Activated T-helper 9 cell treated with anti-CD3 and anti-CD28 coated beads, Interleukin-2, amount 50 U/mL, for 16 hours (primary cell): ENCODE measurements at places on chromosomes 4 and X.

DNA sequence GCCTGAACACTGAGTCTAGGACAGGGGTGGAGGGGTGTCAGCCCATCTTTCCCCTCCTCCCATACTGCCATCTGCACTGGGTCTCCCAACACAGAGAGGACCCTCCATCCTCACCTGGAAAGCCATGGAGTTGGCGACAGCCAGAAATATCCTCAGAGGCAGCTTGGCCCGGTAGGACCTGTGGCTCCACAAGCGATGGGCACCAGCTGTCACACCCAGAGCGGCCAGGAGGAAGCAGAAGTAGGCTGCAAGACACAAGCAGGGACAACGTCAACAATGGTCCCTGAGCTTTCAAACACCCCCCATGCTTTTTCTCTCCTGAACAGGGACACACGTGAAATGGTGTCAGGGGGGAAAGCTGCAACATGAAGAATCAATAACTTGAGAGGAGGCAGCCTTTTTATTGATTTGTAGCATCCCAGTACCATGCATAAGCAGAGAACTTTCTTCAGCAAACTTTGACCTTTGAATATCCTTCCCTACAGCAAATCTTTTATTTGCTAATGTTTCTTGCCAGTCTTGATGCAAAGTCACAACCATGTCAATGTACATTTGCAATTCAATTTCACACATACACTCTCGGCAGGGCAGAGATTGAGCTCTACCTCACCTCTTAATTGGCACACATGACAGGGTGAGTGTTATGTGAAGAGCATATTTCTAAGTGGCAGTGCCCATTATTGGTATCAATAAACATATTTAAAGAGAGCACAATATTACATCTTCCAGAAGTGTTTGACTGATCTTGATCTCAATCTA lies 93.2 kb downstream of the SCD5 start:
- DNase-seq: no peak

GRCh38 chr4:31375936-31376335 lies 655.8 kb downstream of the PCDH7 start:
- DNase-seq: no peak

GRCh38 chr4:133550436-133550835 lies 401.3 kb downstream of the PCDH10 start:
- DNase-seq: no peak

DNA sequence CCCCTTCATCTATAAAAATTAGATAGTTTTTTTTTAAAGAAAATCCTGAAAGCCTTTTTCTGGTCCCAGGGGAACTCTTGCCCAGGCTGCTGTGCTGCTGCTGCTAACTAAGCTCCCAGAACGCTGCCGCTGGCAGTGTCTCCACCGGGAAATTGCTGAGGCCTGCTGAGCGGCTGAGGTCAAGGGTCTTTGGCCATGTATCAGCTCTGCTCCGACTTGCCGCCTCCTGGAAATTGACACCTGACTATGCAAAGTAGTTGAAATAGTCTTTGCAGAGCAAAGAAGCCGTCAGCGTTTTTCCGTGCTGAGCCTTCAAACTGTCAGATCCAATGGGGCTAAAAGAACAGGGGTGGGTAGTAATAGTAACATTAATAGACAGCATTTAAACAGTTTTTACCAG lies 839 bp downstream of the QDPR start:
- no peak for DNase-seq

DNA sequence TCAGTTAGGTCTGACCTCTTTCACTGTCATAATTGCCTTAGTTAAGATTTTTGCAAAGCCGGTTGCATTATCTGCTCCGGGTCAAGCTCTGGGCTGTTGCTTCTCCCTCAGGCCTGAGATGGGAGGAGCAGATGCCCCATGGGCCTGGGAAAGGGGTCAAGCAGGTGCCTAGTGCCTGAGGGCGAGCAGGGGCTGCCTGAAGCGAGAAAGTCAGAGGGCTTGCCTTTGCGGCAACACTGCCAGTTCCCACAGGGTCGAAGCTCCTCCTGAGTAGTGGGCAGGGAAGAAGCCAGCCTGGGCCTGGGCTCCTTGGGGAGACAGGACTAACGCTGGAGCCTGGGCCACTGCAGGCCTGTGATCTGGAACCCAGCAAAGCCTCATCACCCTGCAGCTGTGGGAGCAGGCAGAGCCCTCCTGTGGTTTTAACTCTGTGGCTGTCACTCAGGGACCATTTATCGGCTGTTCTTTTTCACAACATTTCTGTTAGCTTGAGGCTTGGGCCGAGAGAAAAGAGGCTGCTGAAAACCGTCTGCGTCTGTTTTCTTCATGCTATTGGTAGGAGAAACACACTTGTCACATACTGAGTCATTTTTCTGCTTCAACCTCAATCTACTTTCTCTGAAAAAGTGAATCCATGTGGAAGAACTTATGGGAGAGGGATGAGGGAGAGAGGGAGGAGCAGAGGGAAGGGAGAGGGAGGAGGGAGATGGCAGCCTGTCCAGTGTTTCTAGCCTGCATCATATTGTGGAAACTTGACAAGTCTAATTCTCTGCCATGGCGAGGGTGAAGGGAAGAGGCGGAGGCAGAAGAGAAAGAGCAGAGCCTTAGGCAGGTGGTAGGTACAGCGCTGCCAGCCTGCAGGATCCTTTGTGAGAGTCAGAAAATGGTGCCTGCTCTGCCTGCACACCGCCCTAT lies 68.4 kb downstream of the RHOH start:
- DNase-seq: no peak

DNA sequence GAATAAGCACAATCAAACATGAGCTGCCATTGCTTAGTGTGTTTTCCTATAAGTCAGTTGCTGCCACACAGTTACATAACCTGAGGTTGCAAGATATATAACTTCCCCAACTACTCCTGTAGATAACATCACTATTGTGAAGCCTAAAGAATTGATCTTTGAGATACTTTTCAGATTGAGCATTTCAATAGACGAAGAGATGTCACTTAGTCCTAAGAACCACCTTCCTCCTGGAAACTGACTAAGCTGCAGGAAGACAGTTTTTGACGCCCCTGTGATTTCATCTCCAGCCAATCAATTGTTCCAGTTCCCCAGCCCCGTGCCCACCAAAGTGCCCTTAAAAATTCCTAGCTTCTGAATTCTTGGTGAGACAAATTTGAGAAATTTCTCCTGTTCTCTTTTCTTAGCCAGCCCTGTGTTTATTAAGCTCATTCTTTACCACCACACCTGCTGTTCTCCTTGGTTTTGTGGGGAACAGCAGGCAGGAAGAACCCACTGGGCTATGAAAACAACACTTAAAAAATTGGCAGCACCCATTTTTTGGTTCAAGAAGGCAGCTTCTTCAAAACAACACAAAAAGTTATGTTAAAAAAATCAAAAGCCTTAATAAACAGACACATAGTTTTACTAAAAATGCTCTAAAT lies 317.1 kb upstream of the PABPC4L start:
- DNase-seq: no peak
